MV-4-11 (cell line): ENCODE measurements at places on chromosomes 12 and 14.

GRCh38 chr14:75229661-75230139, 48.9 kb upstream of the FOS start:
- DNase-seq, result no peak

DNA sequence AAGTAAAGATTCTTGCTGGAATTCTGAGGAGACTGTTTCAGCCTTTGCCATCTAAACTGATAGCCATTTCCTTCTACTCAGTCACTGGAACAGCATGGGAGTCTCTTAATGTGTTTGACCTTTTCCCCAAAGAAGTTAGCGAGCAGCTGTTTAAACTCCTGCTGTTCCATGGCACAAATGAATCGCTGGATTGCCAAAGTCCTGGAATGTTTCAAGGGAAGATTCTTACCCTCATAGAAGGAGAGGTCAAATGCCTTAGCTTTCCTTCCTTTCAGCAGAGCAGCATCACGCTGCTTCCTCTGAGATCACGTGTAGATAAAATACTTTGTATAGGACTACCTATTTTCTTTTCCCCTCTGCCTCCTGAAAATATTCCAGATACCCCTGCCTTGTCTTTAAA, 10.5 kb upstream of the NR2C1 start:
- DNase-seq, result no peak

DNA sequence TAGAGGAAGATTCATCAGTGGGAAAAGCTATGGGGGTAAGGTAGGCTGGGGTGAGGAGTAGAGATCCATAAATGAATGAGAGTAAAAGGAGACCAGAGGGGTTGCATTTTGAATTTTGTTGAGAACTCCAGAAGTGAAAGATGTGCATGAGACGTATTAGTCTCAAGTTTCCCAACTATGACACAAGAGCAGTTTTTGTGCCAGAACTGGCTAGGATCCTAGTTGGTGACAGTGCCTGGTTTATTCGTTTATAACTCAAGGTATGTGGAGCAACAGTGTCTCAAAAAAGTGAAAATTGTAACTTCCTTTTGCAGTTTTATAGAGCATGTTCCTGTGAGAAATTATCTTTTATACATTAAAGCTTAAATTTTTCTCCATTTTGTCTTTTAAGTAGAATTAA, 377.0 kb downstream of the NPAS3 start:
- DNase-seq, result no peak

DNA sequence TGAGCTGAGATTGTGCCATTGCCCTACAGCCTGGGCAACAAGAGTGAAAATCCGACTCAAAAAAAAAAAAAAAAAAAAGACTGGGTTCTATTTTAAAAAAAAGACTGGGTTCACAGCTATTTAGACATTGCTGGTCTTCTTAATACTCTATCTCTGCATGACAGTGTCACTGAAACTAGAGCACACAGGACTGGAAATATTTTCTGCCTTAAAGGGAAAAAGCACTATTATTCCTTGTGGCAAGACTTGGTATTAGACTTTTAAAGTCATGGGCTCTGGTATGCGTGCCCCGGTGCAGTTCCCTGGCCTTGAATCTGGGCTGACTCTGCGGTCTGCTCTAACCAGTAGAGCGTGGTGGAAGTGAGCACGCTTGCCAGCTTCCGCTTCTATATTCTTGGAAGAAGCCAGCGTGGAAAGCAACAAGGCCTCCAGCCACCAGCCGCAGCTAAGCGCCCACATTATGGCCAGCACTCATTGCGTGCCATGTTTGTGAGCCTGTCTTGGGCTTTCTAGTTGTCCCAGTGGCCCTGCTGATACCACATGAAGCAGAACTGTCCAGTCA, 31.3 kb downstream of the PRKAB1 start:
- peak; percentile 94 for DNase-seq

GRCh38 chr14:22549981-22550673, 38.9 kb downstream of the DAD1 start:
- DNase-seq, result peak; percentile 51

- DNase-seq, result no peak
Measured at GRCh38 chr14:35277179-35277578, 15.0 kb upstream of the PSMA6 start.

GRCh38 chr12:131850856-131851559, 22.8 kb downstream of the MMP17 start:
- no peak for DNase-seq

DNA sequence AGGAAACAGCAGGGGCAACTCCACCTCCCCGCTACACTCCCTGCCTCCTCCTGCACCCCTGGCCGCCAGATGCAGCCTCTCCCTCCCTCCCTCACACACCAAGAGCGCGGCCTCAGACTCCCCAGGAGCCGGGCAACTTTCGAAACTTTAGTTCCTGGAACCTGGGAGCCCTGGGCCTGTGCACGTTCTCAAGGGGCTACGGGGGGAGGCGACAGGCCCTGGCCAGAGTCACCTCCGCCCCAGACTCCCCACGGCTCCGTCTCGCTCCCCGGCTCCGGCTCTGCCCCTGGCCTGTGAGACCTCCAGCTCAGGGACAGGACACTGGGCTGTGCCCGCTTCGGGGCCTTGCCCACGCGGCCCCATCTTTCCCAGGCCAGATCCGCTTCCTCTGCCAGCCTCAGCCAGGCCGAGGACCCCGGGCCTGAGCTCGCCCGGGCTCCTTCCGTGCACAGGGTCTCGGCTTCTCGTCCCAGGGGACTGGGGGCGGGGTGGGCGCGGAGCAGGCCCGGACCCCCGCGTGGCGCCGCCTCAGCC, 5.5 kb downstream of the AMN start:
- peak; percentile 44 for DNase-seq

DNA sequence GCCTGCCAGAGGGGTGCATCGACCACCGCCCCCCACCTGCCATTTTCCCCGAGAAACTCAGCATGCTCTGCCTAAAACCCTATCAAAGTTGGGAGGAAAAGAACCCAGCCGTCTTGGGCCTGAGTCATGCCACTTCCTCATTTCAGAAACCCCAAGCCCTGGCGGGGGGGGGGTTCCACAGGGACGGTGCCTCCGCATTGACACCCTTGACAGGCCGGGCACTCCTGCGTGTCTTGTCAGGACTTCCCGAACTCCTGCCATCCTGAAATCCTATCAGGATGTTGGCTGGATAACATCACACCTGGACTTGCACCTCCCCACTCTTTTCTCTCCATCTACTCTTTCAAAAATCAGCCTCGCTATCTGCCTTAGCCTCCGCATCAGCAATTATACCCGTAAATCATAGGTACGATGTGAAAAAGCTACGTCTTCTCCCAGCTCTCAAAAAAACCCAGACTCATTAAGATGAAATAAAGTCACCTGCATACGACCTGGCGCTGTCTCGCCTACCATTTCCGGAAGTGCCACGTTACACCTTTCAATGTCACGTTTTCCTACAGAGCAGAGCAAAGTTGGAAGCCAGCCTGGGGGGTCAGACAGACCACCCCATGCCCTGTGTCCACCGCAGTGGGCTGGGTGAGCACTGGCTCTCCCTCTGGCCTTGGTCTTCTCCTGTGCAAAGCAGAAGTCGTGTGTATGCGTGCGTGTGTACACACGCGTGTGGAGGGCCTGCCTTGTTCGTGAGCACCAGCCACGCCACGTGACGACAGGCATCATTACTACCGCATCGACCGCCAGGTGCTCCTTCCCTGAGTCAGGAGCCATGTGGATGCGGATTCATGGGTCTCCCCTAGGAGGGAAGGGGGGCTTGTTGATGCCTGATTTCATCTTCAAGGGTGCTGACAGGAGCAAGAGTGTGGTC, 96.7 kb downstream of the RFLNA start:
- DNase-seq, result peak; percentile 93

DNA sequence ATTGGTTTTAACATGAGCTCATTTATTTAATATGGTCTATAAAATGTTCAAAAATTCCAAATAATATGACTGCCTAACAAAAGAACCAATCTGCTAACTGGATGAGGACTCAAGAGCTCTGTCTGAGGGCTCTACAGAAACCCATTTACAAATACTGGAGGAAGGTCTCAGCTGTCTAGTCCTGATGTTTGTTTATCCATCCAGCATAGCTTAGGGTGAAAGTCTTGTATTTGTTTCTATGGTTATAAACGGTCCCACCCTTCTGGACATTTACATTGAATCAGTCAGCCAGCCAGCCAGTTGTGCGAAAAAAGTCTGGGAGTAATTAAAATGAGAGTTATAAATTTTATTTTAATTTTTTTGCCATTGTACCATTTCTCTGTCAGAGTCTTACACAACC, 220.7 kb downstream of the BMP4 start:
- DNase-seq, result no peak

DNA sequence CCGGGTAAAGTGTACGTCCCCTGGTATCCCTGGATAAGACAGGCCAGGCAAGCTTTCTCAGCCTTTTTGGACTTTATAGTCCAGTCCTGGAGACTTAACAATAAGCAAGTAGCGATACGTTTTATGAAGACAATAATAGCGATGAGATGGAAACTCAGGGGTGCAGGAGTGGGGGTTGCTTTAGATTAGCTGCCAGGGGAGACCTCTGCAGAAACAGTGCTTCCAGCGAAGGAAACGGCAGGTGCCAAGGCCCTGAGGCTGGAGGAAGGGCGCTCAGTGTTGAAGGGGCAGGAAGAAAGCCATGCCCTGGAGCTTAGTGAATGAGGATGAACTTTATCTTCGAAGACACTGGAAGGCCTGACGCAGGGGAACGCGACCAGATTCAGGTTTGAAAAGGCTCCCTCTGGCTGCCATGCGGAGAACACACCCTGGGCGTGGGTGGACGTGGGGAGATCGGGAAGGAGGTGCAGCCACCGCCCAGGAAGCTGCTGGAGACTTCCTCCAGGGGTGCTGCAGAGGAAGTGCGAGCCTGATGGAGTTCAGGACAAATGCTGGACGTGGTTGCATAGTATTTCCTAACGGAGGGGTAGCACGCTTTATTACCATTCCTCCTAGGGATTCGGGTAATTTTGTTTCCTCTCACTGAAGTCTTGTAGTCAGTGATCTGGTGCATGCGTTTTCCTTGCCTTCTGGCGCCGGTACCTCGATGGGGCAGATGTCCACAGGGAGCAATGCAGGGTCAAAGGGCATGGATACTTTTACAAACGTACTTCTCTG, 26.1 kb upstream of the UBC start:
- no peak for DNase-seq
